ENCODE measurements at places on chromosomes 1 and 21. TPM values are rescaled to one million over a fixed set of nuclear protein-coding genes. Genes with fewer than 3 reads are reported as not detected.

The AVPR1B gene
- total RNA-seq: not detected

The CRYBG2 gene
- total RNA-seq: not detected

The MAGOH gene
- 30.2 TPM for total RNA-seq

The TMIGD3 gene
- total RNA-seq: 43.5 TPM

The RBM15 gene
- 18.2 TPM for total RNA-seq

The ADORA3 gene
- total RNA-seq: 20.9 TPM

The TP53BP2 gene
- 24.4 TPM for total RNA-seq

The TLCD4 gene
- total RNA-seq: 15.4 TPM

The CFHR1 gene
- total RNA-seq: not detected

The ADGRL4 gene
- total RNA-seq: 17.2 TPM

The PGBD5 gene
- 27.9 TPM for total RNA-seq

The EDARADD gene
- total RNA-seq: 0.14 TPM

The MYBPHL gene
- not detected for total RNA-seq

The FAM72C gene
- total RNA-seq: 0.58 TPM

The MSTO1 gene
- 24.2 TPM for total RNA-seq

The WNT9A gene
- total RNA-seq: 0.42 TPM

The TACSTD2 gene
- 0.32 TPM for total RNA-seq

The PLPP3 gene
- total RNA-seq: 93.7 TPM

The FYB2 gene
- not detected for total RNA-seq

The FMO3 gene
- 14.9 TPM for total RNA-seq

The KCNE2 gene
- total RNA-seq: not detected

The NLRP3 gene
- 1.6 TPM for total RNA-seq

The FCAMR gene
- not detected for total RNA-seq

The CHIA gene
- not detected for total RNA-seq

The NCMAP gene
- total RNA-seq: under 0.01 TPM

Measured in adrenal gland (tissue), 19 donors.